ENCODE measurements at places on chromosomes 12 and 14.
A peak's percentile ranks its signal among the peaks of the same experiment; 100 is the strongest.

- DNase-seq = no peak
Observed at GRCh38 chr12:64633940-64634337, 23.6 kb downstream of the RASSF3 start.

GRCh38 chr12:49674318-49674981 is 32.8 kb downstream of the FMNL3 start:
- no peak for DNase-seq

- DNase-seq = peak; percentile 5
Observed at GRCh38 chr12:15856097-15856982, 25.8 kb upstream of the STRAP start.

DNA sequence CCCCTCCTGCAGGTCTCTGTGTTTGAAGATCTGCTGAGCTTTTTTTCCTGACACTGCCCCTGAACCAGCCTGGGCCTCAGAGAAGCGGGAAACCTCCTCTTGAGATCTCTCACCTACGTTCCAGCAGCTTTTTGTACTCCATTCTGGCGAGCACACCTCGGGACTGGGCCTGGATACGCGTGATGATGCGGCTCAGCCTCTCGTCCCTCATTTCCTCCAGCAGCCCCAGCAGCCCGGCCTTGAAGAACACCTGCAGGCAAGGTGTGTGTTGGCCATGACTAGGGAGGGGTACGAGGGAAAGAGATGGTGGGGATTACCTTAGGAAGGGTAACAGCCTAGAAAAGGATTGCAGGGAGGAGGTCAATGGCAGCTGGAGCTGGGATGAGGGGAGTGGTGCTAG is 10.3 kb downstream of the MYH7 start:
- DNase-seq = no peak

- no peak for DNase-seq
Observed at GRCh38 chr12:76313299-76313698, 34.9 kb downstream of the BBS10 start.

GRCh38 chr14:78196323-78196722 is 26.1 kb downstream of the NRXN3 start:
- no peak for DNase-seq

GRCh38 chr12:15583804-15584203 is 205.4 kb downstream of the EPS8 start:
- DNase-seq = no peak

DNA sequence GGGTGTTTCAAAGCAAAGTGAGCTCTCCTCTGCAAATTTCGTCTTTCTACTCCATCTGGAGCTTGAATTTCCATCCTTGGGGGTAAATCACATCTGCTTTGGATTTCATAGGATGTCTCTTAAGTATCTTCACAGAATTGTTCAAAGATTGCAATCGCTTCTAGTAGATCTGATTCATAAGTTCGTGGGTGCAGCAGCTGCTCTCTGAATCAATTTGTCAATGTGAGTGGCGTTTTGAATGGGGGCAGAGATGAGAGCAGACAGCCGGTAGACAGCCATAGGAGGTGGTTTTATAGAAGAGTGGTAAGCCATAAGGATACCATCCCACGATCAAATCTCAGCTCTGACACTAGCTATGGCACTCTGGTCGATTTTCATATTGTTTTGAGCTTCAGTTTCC is 146.0 kb upstream of the RPH3A start:
- no peak for DNase-seq

GRCh38 chr14:60161196-60162107 is 3.7 kb downstream of the DHRS7 start:
- peak; percentile 37 for DNase-seq

DNA sequence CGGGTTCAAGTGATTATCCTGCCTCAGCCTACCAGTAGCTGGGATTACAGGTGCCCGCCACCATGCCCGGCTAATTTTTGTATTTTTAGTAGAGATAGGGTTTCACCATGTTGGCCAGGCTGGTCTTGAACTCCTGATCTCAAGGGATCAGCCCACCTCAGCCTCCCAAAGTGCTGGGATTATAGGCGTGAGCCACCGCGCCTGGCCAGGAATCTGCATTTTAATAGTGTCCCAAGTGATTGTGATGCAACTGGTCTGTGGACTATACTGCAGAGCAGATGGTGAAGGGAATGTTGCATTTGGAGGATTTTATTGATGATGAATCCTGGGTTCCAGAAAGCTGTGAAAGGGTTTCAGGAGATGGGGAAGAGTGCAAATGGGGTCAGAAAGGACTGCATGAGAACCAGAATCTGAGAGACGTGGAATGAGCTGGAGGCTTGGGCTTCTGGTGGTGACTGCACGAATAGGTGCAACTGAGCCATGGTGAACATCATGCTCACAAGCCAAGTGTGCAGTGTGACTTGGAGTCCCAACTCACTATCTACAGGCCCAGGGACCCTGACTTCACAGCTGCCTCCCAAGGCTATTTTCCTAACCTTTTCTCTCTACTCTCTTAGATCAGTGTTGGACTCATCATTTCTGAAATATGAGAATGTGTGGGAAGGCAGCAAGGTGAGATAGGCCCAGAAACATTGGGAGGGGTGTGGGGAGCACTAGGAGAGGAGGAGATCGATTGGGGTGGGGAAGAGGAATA is 4.5 kb downstream of the RPS26 start:
- DNase-seq = no peak

DNA sequence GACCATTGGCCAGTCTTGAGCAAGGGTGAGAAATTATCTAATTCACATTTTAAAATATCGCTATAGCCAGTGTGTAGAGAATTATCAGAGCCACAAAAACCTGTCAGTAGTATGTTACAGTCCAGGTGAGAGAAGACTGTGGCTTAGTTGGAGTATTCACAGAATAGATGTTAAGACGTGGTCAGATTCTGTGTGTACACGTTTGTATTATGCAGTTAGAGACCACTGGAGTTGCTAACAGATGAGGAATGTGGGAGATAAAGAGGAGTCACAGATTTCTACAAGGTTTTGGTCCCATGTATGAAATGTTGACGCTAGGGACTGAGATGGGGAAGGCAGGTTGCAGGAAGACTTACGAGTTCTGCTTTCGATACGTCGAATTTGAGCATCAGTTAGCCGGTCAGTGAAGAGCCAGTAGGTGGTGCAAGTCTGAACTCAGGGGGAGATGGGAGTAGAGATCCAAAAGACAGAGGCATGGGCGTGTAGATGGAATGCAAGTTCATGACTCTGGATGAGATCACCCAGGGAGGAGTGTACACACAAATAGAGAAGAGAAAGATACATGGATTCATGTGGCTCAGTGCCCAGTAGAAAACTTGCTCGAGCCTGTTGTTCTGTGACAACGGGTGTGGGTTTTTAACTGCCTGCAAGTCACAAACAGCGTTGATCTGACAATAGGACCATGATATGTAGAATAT is 114.8 kb upstream of the FLRT2 start:
- DNase-seq = no peak

DNA sequence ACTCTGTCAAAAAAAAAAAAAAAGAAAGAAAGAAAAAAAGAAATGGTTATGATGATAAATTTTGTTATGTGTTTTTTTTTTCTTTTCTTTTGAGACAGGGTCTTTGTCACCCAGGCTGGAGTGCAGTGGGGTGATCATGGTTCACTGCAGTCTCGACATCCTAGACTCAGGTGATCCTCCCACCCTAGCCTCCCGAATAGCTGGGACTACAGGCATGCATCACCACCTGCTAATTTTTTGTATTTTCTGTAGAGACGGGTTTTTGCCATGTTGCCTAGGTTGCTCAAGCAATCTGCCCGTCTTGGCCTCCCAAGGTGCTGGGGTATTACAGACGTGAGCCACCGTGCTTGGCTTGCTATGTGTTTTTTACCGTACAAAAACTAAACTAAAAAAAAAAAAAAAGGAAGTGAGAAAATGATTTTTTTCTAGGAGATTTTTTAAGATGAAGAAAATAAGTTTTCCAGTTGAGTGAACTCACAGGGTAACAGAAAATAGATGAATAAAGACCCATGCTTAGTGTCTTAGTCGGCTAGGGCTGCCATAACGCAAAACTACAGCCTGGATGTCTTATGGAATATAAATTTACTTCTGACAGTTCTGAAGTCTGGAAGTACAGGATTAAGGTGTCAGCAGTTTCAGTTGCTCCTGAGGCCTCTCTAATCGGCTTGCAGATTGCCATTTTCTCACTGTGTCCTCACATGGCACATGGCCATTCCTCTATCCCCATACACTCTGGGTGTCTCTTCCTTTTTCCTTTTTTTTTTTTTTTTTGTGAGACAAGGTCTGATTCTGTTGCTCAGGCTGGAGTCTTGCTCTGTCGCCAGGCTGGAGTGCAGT is 13.2 kb upstream of the APOF start:
- no peak for DNase-seq

GRCh38 chr12:74619884-74620283 is 82.2 kb downstream of the ATXN7L3B start:
- no peak for DNase-seq

DNA sequence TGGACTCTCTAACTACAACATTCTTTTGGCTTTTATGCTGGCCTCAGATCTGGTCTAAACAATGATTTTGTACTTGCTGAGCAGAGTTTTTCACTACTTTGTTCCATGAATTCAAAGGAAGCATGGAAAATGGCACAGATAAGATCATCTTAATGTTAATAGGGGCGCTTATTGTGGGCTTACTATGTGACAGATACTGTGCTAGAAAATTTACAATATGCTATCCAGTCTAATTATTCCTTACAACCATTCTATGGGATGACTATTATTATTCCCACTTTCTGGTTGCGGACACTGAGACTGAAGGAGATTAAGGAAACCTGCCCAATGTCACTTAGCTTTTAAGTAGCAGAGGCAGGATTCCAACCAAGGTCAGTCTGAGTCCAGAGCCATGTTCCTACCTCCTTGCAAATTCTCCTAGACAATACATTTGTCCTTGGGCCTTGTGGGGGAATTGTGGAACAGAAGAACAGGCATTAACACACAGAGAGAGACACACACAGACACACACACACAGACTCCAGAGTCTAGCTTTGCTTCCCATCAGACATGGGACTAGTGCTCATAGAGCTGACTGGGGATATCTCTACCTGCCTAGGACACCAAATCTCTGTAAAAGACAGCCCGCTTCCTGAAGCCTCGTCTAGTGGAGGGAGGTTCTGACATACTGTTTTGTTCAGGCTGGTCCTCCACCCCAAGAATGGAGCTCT is 107.7 kb downstream of the SLC38A1 start:
- DNase-seq = no peak

DNA sequence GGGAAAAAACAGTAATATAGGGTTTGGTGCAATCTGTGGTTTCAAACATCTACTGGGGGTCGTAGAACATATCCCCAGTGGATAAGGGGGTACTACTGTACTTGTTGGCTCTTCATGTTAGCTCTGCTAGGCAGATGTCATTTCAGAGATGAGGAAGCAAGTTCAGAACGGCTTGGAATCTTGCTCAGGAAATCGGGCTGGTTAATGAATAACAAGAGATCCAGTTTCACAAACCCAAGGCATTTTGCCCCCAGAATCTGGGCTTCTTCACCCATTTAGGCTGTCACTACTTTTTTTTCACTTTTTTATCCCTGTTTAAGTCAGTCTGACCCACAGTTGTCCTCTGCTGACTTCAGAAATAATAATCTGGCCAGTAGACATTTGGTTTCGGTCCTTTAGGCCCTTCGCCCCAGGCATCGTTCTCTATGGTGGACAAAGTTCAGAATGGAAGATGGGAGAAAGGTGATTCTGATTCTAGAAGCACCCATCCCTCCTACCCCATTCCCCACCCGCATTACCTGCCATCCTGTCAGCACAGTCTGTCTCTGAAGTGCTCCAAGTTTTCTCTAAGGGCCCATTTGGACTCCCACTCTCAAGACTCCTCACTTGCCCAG is 4.5 kb downstream of the SUOX start:
- no peak for DNase-seq

GRCh38 chr14:100117026-100117425 is 42.4 kb downstream of the DEGS2 start:
- DNase-seq = no peak

Data from NCI-H1092 (cell line).